ENCODE measurements at places on chromosomes 1 and 21.

GRCh38 chr1:151638812-151639211 is 27.0 kb downstream of the SNX27 start:
- ATAC-seq = no peak

DNA sequence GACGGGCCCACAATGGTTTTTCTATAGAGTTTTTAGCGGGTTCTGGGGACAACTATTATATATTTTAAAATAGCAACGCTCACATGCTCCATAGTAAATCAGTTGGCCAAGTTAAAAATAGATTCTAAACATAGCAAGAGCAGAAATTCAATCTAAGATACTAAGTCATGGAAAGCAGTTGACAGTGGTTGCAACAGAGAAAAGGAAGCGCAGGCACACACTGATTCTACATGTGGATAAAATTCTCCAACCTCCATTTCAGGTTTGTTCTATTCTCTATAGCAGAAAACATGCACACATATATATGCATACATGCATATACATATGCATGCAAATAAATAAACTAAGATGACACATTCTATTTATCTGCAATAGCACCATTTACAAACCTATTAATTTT is 89.6 kb upstream of the HNRNPU start:
- no peak for ATAC-seq

- no peak for ATAC-seq
Observed at GRCh38 chr1:85502171-85502570, 37.2 kb upstream of the DDAH1 start.

- ATAC-seq = no peak
Observed at GRCh38 chr1:29736582-29737188, 500.4 kb downstream of the PTPRU start.

DNA sequence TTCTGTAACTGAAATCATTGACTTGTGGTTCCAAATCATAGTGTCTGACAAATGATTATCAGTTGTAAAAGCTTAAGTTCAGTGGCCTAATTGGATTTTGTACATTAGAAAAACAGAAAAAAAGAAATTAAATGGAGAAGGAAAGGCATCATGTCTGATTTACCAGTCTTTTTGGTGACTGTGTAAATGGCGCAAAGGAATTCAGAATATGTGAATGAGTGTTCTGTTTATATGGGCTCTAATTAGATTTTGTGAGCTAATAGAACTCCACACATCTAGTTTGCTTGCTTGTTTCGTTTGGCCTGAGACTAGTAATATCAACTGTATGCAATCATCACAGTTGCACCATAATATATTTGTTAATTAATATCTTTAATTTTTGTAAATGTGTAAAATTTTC is 151.7 kb downstream of the PLA2G4A start:
- ATAC-seq = no peak

GRCh38 chr1:58439946-58440345 is 106.6 kb downstream of the OMA1 start:
- no peak for ATAC-seq

- ATAC-seq = no peak
Observed at GRCh38 chr1:160404094-160404493, 3.7 kb downstream of the VANGL2 start.

DNA sequence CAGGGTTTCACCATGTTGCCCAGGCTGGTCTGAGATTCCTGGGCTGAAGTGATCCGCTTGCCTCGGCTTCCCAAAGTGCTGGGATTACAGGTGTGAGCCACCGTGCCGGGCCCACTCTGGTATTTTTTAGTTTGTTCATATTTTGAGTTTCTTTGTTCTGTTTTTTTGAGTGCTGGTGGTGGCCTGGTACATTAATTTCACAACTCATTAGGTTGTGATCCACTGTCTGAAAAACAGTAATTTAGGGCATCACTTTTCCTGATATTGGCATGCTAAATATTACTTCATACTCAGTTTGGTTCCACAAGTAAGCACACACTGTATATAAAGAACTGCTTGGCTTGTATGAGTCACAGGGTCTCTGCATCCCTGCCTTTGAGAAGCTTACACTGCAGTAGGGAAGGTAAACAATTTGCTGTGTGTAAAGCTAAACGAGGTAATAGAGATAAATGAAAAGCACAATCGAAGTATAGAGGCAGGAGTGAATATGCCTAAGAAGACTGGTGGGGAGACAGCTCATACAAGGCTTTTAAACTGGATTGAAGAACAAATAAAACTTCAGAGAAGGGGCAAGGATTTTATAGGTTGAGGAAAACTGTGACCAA is 7.7 kb downstream of the SNX27 start:
- peak; percentile 74 for ATAC-seq

DNA sequence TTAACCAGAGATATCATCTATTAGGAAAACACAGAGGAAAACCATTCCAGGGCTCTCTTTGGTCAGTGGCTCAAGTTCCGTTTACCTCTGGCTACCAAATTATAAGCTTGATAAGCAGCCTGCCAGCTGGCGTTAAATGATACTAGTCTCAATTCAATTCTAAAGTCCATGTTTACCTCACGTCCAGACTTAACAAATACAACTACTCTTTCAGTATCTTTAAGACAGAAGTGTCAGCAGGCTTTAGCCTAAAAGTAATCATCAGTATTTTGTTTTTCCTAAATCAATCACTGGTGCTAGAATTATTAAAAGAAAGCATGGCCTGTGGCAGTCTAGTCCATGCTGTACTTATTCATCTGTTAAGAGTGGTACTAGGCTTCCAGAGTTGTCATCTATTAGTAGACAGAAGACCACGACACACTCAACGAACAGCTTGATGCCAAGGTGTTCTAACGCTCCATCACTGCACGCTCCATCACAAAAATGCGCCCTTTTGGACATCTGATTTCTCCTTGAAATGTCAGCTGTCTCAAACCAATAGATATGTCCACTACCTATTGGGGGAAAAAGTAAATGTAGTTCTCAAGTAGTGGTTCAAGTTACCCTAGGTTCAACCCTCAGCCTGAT is 1.5 kb downstream of the IVNS1ABP start:
- ATAC-seq = no peak

GRCh38 chr21:36639769-36640168 is 59.1 kb upstream of the SIM2 start:
- ATAC-seq = no peak

DNA sequence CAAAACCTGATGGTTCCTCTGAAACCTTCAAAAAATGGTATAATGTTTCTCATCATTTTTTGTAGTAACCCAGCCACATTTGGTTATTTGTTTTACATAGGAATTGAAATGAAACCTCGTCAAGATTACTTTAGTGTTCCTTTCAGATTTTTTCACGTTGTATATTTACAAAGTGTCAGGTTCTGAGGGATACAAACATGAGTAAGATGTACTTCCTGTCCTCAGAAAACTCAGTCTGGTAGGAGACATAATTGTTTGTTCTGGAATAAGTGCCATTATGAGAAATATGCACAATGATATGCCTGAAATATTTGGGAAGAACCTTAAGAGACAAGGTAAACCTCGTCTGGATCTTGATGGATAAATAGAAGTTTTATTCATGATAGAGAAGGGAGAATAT is 145.5 kb downstream of the USP25 start:
- no peak for ATAC-seq

DNA sequence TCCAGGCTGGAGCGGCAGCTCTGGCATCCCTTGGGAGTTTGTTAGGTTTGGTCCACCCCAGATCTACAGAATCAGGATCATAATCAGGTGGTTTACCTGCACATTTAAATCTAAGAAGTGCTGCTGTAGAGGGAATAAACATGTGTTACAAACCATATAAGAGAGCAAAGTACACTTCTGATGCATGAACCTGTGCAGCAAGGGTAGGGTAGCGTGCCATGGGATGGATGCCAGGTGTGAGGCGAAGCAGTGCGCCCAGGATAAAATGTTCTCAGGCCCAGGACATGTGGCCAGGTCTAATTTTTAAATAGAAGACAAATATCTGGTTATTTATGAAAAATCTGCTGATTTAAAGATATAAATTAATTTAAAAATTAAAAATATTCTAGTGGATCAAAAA is 308.8 kb upstream of the USP24 start:
- no peak for ATAC-seq

DNA sequence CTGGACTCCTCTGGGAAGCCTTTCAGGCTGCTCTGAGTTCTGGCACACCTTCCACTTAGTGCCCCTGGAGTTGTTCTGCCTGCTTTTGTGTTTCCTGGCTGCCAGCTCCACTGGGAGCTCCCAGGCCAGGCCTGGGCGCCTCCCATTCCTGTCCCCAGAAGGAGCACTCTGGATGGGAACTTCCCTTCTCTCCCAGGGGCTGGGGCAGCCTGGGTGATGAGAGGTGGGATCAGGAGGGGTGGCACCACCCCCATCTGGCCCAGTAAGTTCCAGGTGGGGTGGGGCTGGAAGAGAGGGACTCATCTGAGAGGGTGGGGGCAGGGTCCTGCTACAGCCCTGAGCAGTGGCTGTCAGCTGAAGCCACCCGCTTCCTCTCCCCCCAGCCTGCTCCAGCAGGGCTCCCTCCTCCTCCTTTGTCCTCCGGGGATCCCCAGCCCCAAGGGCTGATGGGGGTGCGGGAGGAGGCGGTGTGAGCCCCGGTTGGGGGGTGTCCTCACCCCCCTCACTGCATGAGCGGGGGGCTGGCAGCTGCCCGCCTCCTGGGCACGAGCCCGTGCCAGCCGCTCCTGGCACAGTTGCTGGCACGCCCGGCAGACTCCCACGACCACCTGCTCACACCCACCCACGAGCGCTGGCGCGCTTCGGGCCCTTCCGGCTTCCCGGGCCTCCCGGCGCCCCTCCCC is 4.7 kb downstream of the FOXO6 start:
- no peak for ATAC-seq

- ATAC-seq = no peak
Observed at GRCh38 chr1:201584471-201585092, 45.7 kb downstream of the NAV1 start.

- no peak for ATAC-seq
Observed at GRCh38 chr1:180951836-180952656, 39.3 kb downstream of the KIAA1614 start.

DNA sequence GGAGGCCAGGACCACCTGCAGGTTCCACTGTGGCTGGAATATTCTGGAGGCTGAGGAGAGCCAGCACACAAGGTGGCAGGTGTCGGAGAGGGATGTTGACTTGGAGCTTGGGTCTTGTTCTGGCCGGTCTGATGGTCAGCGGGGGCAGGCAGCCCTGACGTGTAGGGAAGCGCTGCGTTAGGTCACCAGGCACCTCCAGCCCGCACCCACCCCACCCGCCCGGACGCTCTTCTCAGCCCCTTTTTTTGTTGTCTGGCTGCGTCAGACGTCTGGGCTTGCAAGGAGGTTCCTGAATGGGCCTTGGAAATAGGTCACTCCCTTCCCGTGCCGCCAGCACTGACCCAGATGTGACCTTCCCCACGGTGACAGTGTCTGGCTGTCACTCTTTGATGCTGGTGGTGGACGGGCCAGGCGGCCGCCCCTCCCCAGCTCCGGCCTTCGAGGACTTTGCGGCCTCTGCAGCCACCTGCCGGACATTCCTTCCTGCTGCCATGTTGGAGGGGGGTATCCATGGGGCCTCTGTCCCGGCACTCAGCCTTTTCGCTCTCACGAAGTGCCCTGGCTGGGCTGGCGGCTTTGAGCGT is 30.1 kb downstream of the SPSB1 start:
- ATAC-seq = no peak

DNA sequence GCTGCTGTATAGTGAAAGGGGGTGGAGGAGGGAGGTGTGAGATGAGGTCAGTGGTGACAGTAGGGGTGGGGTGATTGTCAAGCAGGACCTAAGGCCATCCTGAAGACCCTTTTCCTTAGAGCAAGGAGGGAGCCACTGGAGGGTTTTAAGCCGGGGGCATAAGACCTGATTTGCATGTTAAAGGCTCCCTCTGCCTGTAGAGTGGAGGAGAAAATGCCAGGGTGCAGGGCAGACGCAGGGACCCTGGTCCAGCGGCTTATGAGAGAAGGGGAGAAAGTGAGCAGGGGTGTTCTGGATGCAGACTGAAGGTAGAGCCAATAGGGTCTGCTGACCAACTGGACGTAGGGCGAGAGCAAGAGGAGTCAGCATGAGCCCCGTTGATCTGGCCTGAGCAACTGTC is 154.1 kb downstream of the TRABD2B start:
- no peak for ATAC-seq

DNA sequence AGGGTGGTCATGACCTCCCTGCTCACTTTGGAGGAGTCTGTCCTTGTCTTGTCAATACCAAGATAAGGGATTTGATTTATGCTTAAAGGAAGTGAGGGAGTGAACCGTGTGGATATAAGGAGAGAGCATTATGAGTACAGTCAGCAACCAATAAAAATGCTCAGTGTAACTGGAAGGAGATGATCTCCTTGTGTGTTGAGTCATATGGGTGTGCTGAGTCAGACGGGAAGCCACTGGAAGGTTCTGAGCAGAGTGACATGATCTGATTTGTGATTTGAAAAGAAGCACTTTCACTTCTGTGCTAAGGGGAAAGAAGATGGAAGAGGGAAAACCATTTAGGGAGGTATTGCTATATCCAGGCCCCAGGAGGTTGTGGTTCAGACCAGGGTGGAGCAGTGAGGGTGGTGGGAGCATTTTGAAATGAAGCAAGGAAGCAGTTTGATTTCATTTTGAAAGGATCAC is 2.5 kb upstream of the BCL10 start:
- ATAC-seq = peak; percentile 47

DNA sequence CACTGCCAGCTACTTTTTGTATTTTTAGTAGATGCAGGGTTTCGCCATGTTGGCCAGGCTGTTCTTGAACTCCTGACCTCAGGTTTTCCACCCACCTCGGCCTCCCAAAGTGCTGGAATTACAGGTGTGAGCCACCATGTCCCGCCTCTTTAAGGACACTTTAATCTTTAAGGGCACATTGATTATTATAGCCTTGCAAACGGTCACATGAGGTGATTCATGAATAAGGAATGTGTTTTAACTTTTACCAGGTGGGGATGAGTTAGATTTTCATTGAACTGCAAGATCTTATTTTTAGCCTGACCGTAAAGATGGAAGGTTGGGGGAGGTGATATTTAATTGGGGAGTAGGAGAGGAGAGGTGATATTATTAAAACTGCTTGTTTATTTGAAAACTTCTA is 61.9 kb downstream of the TBCE start:
- no peak for ATAC-seq

- ATAC-seq = no peak
Observed at GRCh38 chr21:34128124-34128523, 54.7 kb downstream of the MRPS6 start.

DNA sequence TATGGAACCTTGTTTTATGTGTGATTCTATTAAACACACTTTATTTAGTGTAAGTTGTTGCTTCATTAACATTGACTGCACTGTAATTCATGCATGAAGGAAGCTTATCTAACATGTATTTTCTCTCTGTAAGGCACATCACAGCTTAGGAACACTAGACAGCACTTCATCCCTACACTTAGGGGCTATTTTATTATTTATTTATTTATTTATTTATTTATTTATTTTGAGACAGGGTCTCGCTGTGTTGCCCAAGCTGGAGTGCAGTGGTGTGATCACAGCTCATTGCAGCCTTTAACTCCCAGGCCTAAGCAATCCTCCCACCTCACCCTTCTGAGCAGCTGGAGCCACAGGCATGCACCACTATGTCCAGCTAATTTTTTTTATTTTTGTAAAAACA is 30.7 kb upstream of the GRHL3 start:
- no peak for ATAC-seq

GRCh38 chr1:170836141-170836540 is 99.2 kb upstream of the MROH9 start:
- no peak for ATAC-seq

All from activated T-helper 17 cell treated with anti-CD3 and anti-CD28 coated beads, Interleukin-2, amount 50 U/mL, for 72 hours (primary cell).